ENCODE measurements at places on chromosomes 7 and 10.

DNA sequence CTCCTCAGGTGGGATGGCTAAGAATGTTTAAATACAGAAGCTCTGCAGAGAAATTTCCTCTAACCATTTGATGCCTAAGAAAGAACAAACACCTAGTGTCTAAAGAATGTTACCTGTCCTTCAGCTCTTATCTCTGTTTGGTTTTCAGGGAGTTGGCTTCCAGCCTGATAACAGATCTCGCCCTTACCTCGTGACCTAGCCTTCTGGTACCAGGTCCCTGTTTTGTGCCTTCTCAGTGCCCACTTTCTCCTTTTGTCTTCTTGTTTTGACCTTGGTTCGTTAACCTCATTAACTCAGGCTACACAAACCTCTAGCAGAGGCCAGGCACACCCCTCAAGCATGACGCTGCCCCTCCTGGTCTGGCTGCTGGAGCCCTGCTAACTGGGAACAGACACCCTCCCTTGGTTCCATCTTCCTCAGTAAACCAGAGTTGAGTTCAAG, 16.1 kb upstream of the RAB11FIP2 start:
- DNase-seq: no peak

DNA sequence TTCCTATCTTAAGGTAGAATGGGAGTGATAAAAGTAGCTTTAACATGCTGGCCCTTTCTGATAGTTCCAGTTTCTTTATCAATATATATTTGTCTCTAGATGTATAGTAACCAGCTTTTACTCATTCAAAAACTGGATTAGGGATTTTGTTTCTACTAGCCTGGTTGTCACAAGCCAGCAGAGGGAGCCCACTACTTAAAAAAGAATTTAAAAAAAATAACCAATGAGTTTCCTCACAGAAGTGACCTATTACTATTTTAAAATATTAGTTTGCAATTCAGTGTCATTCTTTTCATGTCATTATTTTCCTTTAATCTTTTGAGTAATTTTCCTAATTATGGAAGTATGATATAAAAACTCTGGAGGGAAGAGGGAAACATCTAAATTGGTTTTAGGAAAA, 142.1 kb downstream of the PHTF2 start:
- DNase-seq: peak; percentile 47

- DNase-seq: no peak
These were observed 136.4 kb downstream of the SDK1 start for GRCh38 chr7:3437467-3437866.

DNA sequence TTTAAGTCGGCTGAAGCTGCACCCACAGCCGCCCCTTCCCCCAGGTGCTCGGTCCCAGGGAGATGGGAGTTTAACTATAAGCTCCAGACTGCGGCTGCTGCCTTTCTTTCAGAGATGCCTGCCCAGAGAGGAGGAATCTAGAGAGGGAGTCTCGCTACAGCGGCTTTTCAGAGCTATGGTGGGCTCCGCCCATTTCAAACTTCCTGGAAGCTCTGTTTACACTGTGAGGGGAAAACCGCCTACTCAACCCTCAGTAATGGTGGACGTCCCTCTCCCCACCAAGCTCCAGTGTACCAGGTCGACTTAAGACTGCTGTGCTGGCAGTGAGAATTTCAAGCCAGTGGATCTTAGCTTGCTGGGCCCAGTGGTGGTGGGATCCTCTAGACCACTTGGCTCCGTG, 135.4 kb downstream of the CXCL12 start:
- no peak for DNase-seq

DNA sequence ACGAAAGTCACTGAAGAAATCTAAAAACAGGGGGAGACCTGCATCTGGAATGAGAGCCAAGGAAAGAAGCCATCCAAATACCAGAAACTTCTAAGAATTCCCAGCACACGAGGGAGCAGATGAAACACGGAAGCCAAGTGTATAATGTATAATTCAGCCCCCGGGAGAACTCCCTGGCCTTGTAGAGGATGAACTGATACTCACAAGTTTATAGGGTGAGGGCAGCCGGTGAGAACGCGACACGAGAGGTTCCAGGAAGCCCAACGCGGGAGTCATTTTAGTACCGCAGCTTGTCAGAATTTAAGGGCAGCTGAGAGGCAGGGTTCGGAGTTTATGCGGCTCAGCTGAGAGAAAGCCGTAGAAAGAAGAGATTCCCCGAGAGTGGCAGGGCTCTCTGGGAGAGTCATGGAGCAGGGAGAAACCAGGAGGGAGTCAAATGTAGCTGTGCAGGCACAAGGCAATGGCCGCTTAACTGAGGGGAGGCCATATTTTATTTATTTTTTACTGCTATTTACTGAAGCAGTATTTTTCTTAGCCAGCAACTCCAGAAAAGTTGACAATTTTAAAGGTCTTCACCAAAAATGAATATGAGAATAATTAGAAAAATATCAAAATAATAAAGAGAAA, 164.0 kb downstream of the NPSR1 start:
- DNase-seq: no peak

DNA sequence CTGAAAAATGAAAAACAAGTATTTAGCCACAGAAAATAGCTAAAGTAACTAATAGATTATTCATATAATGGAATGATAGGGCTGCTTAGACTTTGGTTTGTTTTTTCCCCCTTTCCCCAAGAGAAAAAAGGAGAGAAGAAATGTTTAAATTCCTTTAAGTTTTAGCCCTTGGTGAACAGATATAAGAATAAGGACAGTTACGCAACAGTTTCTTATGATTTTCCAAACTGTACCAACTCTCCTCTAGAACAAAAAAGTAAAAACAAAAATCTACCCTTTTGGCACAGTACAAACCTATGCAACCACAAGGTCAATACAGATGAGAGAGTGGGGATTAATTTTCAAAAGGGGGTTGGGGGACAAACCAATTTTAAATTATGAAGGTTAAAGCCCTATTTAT, 227.7 kb downstream of the CHCHD3 start:
- peak; percentile 35 for DNase-seq

DNA sequence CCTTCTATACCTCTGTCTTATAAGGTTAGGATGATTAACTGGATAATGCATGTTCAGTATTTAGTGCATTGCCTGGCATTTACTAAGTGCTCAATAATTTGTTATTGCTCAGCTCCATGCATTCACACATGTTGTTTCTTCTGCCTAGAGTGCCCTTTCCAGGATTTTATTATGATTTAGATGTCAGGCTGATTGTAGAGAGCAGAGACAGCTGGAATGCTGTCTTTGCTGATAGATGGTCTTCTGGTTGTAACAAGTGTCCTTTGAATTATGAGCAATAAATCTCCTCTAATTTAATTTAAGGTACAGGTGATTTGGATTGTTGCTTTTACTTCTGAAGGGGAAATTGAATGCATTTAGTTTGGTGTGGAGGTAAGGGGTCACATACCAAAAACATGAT, 548.0 kb downstream of the MAGI2 start:
- DNase-seq: no peak

DNA sequence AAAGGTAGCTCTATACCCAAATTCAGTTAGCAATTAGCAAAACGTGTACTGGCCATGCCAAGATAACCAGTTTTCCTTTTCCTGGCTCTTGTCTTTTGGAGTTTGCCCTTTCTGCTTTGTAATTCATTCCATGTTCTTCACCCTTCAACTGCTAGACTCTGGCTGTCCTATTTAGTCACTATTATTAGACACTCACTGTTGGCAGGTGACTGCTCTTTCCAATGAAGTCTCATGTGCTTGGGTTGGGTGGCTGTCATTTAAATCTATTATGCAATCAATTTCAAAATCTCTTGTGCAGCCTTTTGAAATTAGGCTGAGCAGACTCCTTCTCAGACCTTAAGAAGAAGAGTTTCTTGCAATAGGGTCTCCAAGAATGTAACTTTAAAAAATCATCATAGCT, 266.5 kb downstream of the GPR158 start:
- DNase-seq: no peak

GRCh38 chr10:91614225-91614624, 18.6 kb downstream of the PPP1R3C start:
- peak; percentile 98 for DNase-seq

- DNase-seq: no peak
These were observed 1.2 kb upstream of the HOXA2 start for GRCh38 chr7:27103489-27104226.

DNA sequence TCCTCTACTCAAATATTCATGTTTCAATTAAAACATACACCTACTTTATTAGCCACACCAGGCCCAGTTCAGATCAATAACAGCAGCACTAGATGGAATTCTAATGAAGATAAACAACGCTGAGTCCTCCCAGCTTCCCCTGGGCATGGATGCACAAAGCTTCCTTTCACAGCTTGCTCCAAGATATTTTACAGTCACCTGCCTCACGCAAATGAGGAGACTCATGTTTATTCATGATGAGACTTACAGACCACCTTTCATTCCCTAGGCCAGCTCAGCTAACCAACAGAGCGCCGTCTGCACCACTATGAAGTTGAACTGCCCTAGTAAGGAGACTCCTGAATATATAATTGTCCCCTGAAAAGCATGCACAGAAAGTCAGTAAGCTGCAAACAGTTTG, 283.0 kb upstream of the AOAH start:
- DNase-seq: no peak

- DNase-seq: no peak
These were observed 34.5 kb upstream of the GSAP start for GRCh38 chr7:77450613-77451012.
